Activated CD4-positive, CD25-positive, alpha-beta regulatory T cell treated with anti-CD3 and anti-CD28 coated beads, Interleukin-2, amount 50 U/mL, for 72 hours (primary cell): ENCODE measurements at places on chromosomes 13 and 19.

DNA sequence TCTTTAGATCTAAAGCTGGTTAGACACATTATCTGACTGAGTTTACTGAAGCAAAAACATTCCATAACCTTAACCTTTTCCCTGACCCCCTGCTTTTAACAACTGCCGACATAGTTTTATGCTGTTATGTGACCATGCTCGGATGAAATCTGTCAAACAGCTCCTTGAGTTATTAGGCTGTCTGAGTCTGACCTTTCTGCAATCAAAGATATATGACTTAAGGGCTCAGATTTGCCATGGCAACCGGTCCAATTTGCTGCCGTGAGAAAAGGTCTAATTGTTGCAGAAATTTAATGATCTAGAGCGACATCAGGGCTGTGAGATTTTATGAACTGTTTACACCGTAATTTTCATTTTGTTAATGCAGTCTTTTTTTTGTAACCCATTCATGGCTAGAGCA is 61.8 kb downstream of the URI1 start:
- no peak for DNase-seq

DNA sequence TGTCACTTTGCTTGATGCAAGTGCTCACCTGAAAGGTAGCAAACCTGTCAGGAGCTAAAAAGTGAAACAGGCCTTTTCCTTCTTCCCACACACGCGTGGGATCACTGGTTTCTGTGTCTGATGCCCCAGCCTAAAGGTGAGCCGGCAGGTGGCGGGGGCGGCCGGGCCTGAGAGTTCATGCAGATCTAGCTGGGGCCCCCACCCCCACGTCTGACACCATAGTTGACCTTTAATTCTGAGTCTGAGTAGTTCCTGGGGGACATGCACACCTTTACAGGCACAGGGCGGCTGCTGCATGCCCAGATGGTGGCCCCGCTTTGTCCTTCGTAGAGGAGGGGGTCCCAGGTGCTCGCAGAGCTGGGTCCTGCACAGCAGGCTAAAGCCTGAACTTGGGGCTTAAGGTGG is 345.3 kb downstream of the TEX29 start:
- no peak for DNase-seq

DNA sequence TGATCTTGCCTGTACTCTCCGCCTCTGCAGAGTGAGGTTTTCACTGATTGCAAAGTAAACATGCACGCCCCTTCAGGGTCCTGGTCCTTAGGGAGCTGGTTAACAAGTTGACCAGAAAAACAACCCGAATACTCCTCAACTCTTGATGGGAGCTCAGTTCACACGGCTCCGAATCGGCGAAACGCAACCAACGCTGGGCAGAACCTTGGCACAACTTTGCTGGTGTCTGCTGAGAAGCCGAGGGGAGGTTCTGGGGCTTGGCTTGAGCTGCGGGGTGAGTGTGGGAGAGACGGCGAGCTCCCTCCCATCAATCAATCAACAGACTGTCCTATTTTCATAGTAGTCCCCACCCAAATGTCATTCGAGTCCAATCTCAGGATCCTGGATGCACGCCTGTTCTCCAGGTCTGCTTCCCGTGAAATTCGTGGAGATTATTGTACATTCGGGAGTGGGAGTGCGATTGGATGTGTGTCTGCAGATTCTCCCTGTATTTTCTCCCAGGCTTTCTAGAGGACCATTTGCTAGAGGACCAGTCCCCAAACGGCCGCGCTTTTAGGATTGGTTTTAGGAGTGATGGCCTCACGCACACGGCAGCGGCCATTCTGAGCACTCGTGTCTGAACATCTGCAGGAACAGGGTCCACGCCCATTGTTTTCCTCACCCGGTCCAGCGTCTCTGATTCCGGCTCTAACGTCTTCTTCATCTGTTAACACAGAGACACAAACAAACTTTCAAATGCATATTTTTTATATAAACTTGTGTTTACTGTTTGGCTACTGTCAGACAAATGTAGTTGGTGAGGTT is 51.6 kb upstream of the F7 start:
- DNase-seq, result no peak

DNA sequence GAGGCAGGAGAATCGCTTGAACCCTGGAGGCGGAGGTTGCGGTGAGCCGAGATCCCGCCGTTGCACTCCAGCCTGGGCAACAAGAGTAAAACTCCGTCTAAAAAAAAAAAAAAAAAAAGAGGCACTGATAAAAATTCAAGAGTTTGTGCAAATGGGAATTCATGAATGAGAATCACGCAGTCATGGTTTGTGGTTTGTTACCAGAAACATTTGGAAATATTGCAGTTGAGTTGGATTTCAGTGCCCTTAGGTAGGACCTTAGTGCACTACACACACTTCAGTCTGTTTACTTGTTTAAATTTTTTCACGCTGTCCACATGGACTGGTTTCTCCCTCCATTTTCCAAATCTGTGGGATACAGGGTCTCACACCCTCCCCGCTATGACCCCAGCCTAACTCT is 28.4 kb downstream of the ZNF844 start:
- DNase-seq, result no peak

- DNase-seq, result peak; percentile 76
These were observed 4.2 kb downstream of the LTBP4 start for GRCh38 chr19:40605216-40605971.

- no peak for DNase-seq
These were observed 38.2 kb upstream of the ZNF492 start for GRCh38 chr19:22595918-22596341.

- no peak for DNase-seq
These were observed 253.4 kb downstream of the TEX29 start for GRCh38 chr13:111573801-111574200.

DNA sequence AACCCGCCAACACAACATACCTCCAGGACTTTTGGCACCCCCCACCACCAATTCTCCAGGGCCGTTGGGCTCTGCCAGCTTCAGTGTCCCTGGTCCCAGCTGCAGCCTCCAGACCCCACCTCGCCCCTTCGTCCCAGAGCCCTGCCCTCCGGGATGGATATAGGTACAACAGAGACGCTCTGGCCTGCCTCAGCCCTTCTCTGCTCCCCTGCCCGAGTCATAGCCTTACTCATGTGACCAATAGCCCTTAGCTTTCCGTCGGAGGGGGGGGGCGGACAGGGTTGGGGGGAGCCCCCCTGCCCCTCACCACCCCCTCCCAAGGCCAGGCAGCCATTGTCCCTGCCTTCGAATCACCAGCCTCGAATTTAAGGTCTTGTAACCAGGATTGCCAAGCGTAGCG is 70.8 kb upstream of the NFIC start:
- no peak for DNase-seq

- DNase-seq, result no peak
These were observed 27.7 kb downstream of the THSD1 start for GRCh38 chr13:52378312-52378711.

DNA sequence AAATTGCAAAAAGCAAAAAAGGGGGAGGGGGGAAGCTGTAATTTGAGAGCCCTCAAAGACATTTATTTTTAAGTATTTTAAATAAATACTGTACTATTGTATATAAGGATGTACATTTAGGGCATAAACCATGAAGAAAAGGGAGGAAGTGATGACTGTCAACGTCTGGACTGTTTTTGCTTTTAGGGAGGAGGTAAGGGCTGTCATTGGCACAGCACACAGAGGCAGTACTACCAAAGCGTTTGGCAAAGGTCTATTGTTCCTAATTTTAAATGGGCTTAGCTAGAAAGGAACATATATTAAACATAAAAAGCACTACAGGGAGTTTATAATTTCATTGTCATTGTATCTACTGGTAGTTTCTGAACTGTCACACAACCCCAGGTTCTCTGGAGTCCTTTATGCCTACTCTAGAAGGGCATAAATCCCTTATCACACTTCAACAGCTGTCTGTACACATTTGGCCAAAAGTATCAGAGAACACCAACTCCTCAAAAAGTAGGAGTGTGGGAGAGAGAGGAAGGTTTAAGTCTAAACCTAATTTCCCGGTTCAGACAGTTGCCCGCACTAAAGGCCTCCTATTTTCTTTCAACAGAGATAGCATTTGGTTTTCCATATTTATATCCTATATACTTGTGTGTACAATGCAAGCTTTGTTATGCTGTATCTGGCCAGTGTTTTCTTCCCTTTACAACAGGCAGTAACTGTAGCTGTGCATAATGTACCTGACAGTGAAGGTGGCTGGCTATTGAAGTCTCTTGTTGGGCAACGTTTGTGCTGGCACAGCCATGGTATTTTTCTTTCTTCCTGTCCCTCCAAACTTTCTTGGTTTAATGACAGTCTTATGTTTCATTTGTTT is 406.2 kb downstream of the KLF5 start:
- DNase-seq, result no peak

GRCh38 chr19:17216058-17216670 is 1.0 kb downstream of the USE1 start:
- DNase-seq, result no peak

- DNase-seq, result no peak
These were observed 517.7 kb downstream of the MYO16 start for GRCh38 chr13:109146912-109147647.

DNA sequence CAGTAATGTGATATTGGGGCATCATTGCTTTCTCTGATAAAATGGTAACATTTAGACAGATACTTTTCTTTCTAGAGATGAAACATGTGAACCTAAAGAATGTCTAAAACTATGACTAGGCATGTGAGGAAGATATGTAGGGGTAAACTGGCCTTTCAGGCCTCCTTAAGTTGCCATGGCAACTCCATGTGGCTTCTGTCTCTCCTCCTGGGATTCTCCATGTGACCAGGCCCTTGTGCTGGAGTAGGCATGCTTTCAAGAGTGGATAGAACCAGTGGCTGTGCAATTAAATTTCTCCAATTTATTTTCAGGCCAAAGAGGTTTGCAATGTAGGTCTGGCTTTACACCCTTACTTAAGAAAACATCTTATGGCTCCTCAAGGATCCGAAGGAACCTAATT is 130.8 kb downstream of the OLFM4 start:
- no peak for DNase-seq
